Activated CD4-positive, CD25-positive, alpha-beta regulatory T cell (primary cell): ENCODE measurements at places on chromosomes 13 and 19.

DNA sequence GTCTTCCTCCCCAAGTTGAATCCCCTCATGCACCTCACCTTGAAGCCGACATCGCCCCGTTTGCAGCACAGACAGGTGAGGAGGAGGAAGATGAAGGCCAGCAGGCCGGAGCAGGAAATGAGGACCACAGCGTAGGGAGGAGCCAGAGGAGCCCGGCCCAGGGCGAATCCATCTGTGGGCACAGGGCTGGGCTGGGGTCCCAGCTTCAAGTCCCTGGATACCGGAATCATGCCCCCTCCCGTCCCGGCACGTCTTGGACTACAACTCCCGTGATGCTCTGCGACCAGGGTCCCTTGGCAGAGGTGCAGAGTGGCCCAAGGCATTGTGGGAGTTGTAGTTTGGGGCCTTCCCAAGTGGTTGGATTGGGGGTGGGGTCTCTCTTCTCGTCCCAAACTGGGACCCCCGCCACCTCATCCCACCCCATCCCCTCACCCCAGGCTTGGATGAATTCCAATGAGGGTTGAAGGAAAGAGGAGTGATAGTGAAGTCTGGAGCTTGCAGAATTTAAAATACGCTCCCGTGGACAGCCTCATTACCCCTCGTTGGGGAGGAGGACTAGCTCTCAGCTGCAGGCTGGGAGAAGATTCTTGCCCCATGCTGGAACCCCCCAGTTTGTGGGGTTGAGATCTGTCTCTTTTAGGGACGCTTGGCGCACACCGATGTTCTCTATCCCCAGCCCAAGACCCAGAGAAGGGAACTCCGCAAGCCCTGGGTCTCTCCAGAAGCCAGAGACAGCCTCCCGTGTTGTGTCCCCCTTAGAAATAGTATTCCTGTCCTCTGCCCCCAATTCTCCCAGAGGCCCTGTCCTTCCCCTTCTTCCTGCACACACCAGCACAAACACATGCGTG is 990 bp downstream of the LMTK3 start:
- peak; percentile 47 for DNase-seq

DNA sequence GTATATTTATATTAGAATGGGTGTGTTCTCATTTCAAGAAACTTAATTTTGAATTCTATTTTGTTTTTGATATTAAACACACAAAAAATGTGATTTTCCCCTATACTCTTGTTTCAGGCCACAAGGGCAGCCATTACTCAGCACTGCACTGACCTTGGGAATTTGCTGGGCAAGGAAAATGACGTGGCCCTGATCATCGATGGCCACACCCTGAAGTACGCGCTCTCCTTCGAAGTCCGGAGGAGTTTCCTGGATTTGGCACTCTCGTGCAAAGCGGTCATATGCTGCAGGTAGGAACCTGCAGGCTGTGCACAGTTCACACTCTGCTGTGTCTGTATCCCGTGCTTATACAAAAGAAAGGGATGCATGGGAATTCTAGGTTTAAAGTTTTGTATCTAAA is 327.3 kb downstream of the ATP8A2 start:
- no peak for DNase-seq

- no peak for DNase-seq
These were observed at the start of gene NAPSA for GRCh38 chr19:50365434-50366306. TSS of gene NAPSA (minus strand) at chr19:50365639. CDS start at chr19:50365621, 18 bp downstream.

DNA sequence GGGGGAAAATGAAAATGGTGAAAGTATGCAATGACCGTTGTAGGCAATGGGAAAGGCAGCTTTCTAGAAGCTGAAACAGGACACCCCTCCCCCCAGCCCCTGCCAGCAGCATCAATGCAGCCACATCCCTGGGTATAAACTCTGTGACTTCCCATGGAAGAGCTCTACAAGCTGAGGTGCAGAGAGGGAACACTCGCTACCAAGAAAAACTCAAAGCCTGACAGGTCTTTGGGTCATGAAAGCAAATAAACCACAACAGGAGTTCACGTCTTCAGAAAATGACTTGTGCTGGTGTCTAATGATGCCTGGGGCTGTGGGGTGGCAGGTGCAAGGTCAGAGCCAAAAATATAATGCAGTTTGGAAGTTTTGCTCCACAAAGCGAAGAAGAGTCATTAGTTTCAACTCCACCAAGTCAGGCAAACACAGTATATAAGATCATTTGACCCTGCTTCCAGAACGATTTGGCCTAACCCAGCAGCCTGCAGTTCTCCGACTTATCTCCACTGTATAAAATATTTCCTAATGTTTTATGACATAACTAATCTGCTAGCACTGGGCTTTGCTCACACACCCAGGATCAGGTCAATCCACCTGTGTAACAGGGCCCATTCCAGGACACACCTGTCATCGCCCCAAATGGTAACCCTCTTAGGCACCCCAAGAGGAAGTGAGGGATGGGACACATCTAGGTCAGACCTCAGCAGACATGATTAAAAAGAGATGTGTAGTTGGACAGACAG is 102.1 kb downstream of the IRS2 start:
- no peak for DNase-seq

DNA sequence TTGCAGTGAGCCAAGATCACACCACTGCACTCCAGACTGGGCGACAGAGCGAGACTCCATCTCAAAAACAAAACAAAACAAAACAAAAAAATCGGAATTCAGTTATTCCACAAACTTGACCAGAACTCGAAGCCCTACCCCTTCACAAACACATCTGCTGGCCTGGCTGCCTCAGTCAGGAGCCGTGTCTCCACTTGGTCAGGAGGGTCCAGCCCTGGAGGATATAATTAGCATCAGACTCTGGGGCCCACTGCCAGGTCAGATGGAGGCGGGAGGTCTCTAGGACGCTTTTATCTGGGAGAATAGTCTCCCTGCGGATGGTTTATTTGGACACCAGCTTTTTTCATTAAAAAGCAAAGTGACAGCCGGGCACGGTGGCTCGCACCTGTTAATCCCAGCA is 8.0 kb downstream of the ELL start:
- no peak for DNase-seq

DNA sequence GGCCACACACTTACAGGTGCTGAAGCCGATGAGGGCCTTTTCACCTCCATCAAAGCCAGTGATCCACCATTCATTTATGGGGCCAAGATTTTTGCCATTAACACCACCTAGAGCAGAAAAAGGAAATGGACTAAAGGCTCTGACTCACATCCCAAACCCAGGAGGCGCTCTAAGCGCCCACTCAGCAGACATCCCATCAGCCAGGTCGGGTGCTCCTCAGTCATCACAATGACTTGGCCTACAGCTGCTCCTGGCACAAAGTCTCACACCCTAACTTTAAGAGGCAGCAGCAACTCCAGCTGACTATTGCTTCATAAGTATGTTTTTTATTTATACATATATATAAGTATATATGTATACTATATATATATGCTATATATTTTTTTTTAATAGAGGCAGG is 36.1 kb upstream of the EIF3G start:
- DNase-seq, result no peak

DNA sequence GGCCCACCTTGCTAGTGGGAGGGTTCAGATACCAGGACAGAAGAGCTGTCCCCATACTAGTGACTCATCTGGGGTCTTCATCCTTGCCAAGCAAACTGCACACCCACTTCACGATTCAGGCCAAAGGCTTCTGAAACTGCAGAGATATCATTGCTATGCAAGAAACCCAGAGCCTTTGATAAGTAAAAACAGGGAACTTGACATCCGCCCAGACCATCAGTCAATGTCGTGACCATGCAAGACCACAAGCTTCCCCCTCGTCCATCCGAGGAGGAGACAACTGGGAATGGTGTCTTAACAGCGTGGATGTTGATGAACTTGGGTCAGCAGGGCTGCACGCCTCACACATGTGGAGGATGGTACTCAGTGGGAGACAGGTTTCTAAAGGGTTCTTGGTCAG is 58.0 kb downstream of the ABCC4 start:
- no peak for DNase-seq

DNA sequence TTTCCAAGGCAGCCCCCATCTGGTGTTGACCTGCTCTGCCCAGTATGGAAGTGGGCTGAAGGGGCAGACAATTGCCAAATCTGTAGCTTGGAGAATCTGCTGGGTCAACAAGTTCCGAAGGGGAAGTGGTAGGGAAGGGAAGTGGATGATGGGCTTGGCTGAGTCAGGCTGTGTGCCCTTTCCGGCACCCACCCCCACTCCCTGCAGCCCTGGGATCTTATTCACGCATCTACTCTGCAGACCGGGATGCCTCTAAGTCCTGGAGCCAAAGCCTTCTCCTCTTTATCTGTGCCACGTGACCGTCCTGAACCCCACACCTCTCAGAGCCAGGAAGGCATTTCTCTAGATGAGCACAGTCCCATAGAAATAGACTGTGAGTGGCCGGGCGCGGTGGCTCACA is 7.5 kb upstream of the C5AR2 start:
- DNase-seq, result no peak

DNA sequence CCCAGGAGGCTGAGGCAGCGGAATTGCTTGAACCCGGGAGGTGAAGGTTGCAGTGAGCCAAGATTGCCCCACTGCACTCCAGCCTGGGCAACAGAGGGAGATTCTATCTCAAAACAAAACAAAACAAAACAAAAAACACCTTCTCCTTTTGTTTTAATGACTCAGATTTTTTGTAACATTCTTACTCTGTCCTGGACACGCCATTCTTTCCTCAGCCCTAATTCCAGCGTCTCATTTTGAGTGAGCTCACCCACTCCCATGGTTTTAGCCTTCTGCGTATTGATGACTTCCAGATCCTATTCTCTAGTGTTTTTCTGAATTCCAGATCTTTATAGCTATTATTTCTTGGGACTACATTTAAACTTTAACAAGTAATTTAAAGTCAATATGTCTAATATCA is 326.3 kb downstream of the MYO16 start:
- no peak for DNase-seq

DNA sequence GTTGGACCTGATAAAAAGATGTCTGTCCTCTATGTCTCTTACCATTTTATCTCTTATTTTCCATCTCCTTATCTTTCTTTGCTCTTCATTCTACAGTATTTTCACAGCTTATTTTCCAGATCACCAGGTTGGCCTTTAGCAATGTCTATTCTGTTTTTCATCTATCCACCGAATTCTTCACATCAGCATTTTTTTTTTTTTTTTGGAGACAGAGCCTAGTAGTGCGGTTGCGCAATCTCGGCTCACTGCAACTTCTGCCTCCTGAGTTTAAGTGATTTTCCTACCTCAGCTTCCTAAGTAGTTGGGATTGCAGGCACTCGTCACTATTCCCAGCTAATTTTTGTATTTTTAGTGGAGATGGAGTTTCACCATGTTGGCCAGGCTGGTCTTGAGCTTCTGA is 49.0 kb downstream of the DNAJC15 start:
- no peak for DNase-seq

GRCh38 chr13:98535501-98536354 is 41.2 kb downstream of the STK24 start:
- no peak for DNase-seq

DNA sequence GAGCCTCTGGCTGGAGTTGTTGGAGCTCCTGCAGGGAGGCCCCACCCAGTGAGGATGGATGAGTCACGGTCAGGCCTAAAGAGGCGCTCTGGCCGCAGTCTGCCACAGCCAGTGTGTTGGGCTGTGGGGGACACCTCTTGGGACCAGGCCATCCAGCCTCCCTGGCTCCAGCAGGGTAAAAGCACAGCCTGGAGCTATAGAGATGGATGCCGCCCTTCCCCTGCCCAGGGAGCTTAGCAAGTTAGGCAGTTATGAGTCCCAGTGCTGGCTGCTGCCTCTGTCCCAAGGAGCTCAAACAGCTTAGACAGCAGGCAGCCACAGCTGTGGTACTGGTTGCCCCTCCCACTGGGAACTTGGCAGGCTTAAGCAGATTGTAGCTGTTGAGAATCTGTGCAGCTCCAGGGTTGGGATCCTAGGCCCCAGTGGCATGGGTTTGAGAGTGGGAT is 100.9 kb downstream of the NDFIP2 start:
- no peak for DNase-seq

DNA sequence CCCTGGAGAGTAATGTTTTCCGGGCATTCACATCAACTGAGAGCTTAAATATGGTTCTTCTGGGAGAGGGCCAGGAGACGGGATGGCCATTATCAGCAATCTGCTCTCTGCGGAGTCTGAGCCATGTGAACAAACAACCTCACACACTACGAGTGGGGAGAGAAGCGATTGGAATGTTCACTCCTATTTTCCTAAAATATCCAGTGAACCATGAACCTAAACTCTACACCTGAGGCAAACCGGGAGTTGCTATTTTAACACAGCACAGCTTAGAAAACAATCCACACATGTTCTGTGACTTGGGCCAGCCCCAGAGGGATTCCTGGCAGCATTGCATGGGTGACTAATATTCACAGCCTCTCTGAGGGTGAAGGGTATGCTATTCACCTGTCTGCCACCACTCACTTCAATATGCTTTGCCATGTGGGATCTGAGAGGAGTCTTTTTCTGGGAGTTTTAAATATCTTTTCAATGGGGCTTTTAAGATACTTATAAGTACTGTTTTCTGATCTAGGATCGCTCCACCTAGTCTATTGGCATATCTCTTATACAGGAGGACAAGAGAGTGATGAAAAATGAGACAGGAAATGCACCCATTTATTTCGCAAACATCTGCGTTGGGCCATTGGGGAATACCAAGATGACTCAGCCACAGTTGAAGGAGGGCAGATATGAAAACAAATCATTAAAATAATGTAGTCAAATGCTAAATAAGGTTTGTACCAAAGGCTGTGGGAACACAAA is 72.6 kb upstream of the SERP2 start:
- no peak for DNase-seq

DNA sequence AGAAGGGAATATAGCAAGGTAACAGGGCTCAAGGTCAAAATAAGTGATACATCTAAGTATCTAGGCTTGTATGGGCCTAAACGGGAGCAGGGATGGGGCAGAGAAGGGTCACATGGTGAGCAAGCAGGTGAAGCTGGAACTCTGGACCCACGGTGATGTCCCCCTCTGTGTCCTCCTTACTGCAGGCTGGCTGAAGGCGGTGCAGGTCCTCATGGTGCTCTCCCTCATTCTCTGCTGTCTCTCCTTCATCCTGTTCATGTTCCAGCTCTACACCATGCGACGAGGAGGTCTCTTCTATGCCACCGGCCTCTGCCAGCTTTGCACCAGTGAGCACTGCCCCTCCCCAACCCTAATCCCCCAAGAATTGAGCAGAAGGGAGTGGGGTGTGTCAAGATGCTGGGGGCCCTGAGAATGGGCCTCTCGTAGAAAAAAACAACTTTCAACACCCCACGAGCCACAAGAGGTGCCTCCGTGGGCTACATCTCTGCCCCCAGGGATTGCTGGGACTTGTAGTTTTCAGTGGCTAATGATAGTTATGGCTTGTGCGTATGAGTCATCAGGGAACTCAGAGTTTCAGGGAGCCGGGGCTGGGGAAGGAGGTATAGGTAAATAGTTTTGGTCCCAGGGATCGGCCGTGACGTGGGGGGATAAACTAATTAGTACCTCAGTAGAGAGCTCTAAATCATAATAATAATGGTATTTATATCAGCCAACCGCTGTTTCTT is 4.0 kb downstream of the EMP3 start:
- peak; percentile 16 for DNase-seq

DNA sequence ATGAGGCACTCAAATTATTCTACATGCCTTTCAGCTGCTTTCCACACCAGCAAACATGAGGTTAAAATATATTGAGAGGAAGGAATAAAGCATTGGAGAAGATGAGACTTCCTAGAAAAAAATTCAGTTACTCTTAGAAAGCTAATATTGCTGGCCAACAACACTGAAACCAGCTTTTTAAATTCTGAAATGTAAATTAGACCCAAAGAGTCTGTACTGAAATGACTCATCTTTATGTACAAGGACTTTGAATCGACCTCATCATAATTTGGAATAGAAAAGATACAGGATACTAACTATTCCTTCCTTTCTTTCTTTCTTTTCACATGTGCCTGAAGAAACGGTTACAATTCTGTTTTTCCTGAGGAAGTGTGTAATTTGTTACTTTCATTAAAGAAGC is 6.5 kb upstream of the HSPH1 start:
- DNase-seq, result no peak
